Fibroblast of skin of right quadriceps (primary cell): ENCODE measurements at places on chromosomes 1 and 21.

GRCh38 chr21:42931560-42932235 is 6.3 kb upstream of the ERVH48-1 start:
- DNase-seq, result no peak

DNA sequence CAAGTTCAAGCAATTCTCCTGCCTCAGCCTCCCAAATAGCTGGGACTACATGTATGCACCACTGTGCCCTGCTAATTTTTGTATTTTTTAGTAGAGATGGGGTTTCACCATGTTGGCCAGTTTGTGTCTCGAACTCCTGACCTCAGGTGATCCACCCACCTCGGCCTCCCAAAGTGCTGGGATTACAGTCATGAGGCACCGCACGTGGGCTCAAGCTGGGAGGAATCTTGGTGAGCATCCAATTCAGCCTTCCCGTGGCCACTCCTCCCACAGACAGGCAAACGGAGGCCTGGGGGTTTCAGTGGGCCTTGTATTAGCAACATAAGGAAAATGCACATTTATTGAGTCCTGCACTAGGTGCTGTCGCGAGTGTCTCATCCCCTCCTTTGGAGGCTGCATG is 24.5 kb upstream of the VWA5B1 start:
- peak; percentile 17 for DNase-seq

DNA sequence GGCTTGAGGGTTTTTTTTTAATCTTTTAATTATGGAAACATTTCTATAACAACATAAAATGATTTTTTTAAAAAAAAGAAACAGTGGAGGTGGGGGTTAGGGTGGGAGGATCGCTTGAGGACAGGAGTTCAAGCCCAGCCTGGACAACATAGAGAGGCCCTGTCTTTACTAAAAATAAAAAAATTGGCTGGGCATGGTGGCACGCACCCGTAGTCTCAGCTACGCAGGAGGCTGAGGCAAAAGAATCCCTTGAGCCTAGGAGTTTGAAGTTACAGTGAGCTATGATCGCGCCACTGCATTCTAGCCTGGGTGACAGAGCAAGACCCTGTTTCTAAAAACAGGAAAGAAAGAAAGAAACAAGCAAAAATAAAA is 32.2 kb upstream of the RNF11 start:
- no peak for DNase-seq

- no peak for DNase-seq
Observed at GRCh38 chr1:31736675-31737074, 27.5 kb downstream of the ADGRB2 start.

GRCh38 chr1:167333124-167333523 is 112.4 kb downstream of the POU2F1 start:
- DNase-seq, result no peak

DNA sequence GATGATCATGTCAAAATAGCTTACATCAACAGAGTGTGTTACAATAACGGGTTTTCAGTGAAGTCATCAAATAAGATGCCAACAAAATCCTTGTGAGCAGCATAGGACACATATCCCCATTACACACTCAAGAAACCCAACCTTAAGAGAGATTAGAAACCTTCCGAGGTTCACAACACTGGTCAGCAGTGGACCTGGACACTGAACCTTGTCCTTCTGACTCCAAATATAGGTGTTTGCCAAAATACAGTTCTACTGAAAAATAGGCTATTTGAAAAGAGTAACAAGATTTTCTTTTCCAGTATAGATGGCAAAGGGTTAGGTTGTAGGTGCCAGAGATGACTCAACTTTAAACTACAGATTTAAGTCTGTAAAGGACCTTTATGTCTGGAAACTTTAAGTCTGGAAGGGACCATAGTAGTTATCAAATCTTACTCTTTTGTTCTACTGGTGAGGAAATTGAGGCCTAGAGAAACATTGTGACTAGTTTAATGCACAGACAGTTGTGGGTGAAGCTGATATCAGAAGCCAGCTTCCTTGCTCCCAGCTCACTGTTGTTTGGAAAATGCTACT is 811 bp upstream of the REG4 start:
- DNase-seq, result no peak

GRCh38 chr1:36994868-36995267 is 39.4 kb downstream of the GRIK3 start:
- DNase-seq, result no peak

DNA sequence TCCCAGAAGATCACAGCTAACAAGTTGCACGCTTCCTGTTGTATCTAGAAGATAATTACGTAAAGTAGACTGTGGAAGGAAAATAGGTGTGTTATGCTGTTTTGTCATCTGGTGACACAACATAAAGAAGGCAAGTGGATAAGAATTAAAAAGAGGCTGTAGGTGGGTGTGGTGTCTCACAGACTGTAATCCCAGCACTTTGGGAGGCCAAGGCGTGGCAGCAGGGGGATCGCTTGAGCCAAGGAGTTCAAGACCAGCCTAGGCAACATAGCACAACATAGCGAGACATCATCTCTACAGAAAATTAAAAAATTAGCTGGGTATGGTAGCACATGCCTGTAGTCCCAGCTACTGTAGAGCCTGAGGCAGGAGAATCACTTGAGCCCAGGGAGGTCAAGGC is 17.9 kb upstream of the ZNF281 start:
- no peak for DNase-seq

DNA sequence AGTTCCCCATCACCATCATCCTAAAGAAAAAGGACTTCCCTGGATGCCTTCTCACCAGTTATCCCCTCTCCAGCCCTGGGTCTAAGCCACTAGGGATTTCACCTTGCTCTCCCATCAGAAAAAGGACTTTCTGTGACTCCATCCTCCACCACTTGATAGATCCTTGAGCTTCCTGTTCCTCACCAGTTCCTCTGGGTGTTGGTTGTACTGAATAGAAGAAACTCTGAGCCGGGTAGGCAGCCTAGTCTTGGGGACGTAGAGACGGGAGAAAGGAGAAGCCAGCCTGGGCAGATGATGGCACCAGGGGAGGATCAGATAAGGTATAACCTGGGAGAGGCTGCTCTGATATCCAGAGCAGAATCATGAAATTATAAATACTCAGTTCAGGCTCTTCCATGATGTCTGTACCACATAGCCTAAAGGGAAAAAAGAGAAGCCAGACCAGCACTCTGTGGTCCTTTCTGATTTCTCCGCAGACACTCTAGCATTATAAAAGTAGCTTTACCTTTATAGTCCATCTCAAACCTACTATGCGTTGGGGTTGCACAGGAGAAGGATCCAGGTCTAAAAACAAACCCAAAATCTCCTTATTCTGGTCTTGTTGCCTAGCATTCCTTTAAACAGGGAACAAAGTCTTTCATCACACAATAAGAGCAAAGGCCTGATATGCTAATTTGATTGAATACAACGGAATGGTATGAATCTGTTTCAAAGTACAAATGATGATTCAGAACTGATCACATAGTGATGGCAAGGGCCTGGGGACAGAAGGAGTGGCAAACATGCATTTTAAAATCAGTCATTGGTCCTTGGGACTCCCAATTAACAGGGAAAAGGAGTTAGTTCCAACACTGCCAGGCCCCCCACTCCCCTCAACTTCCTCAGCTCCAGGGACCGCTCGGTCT is 1.2 kb upstream of the CD34 start:
- no peak for DNase-seq

DNA sequence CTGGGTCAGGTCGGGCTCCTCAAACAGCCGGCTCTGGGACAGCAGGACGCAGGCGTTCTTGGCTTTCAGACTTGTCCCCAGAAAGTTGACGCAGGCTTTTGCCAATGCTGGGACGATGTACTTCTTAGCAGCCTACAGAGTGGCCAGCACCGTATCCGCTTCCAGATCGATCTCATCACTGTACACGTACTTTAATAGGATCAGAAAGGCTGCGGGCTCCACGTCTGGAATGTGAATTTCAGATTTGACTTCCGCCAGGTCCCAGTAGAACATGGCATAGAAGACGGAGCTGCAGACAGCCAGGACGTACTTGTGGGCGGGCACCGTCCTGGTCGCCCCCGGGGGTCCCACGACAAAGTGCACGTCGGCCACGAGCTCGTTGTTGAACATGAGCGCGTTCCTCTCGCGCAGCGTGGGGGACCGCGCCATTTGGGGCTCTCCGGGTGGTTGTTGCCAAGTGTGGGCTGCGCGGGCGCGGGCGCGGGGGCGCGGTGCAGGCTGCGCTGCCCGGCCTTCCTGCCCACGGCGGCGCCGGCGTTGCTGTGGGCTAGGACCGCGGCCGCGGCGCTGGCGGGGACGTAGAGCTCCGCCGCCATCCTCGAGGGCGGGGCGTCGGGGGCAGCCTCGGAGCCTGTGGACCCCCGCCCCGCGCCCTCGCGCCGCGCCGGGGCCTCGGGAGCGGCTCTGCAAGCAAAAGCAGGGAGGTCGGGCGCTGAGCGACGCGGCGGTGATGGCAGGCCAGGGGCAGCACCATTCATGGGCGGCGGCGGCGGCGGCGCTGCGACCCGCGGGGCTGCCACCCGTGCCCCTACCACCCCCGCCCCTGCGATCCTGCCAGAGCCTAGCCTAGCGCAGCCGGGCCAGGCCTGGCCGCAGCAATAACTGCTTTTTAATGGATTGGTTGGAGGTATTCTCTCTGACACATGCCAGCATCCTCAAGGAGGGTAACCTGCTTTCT is 10.6 kb downstream of the CNR2 start:
- DNase-seq, result no peak

GRCh38 chr1:54742282-54742681 is 22.0 kb downstream of the PARS2 start:
- peak; percentile 2 for DNase-seq

- DNase-seq, result no peak
Observed at GRCh38 chr1:152191260-152191659, 32.2 kb upstream of the RPTN start.

DNA sequence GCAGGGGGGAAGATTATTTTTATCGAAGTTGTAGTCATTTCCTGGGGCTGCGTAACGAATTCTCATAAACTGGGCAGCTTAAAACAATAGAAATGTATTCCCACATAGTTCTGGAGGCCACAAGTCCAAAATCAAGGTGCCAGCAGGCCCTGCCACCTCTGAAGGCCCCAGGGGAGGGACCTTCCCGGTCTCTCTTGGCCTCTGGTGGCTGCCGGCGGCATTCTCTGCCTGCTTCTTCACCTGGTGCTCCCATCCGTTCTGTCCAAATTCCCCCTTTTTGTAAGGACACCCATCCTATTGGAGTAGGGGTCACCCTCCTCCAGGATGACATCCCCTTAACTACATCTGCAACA is 92.8 kb downstream of the PDE9A start:
- no peak for DNase-seq

GRCh38 chr1:243896313-243896712 is 46.3 kb upstream of the AKT3 start:
- DNase-seq, result no peak

DNA sequence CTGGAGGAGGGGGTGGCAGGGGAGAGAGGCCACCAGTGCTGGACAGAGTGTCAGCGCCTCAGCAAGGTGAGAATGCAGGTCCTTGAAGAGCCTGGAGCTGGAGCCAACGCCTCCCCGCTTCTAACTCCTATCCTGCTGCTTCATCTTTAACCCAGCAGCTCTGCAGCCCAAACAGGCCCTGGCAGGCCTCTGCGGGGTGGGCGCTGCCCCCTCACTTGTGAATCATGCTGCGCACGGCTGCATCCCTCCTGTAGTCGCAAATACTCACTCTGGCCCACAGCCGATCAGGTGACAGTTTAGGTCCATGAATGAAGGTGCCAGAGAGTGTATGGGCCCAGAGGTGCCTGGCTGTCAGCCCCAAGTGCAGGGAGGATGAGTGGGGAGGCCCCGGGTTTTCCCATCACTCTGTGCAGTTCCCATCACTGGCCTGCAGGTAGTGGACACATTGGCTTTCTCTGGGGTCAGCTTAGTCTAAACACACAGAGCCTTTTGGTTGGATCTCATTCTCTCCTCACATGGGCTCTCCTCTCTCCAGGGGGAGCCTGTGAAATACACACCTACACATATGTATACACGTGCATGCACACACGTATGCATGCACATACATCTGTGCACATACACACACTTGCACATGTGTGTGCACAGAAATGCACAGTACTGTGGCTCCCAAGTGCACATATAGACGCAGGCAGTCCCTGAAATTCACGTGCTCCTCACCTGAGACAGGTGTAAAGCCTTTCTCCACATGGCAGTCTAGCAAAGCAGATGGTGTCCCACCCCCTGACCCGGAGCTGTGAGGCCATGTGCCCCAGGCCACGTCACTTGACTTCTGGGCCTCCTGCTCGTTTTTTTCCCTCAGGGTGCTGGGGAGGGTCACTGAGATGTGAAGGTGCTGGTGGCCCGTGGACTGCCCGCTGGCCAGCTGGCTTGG is 52.0 kb downstream of the TRIM11 start:
- no peak for DNase-seq
